ENCODE measurements at places on chromosomes 7 and 10. TPM values are rescaled to one million over a fixed set of nuclear protein-coding genes. Genes with fewer than 3 reads are reported as not detected.

MCM10 gene
- polyA plus RNA-seq: 13.2 TPM

DNA sequence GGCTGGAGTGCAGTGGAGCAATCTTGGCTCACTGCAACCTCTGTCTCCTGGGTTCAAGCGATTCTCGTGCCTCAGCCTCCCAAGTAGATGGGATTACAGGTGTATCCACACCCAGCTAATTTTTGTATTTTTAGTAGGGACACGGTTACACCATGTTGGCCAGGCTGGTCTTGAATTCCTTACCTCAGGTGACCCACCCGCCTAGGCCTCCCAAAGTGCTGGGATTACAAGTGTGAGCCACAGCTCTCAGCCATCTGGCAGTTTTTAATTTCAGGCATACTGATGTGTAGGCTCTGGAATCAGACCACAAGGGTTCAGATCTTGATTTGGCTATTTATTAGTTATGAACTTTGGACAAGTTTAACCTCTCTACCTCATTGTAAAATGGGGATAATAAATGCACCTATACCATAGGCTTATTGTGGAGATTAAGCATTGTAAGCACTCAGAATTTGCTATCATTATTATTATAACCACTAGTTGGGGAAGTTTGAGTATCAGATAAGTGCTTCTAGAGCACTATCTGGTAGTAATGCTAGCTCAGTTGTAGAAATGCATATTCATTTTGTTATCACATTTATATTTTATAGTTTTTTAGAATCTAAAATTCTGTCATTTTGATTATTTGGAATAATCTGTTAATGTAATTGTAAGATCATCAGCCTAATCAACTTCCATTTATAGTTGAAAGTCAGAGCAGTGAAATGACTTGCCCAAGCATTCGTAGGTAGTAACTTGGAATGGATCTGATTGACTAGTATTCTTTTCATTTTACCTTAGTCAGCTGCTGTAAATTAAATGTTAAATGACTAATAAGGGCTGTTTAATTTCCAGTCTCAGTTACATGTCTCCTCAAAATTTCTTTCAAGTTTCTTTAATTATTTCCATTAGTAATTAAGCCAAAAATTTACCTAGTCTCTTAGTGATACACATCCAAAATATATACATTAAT is 22.5 kb downstream of the KMT2E start:
- no peak for DNase-seq

DNA sequence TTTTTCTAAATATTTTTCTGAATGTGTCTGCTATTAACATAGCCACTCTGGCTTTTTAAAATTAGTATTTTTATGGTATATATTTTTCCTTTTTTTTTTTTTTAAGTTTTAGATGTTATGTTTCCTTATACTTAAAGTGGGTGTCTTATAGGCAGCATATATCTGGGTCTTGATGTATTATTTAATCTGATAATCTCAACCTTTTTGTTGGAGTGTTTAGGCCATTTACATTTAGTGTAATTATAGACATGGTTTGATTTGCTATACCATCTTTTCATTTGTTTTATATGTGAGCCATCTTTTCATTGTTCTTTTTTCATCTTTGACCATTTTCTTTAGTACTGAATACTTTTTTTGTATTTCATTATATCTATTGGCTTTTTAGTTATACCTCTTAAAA is 45.0 kb downstream of the TRUB1 start:
- no peak for DNase-seq

- DNase-seq: no peak
Observed at GRCh38 chr10:123807444-123808035, 84.1 kb downstream of the CPXM2 start.

BAG3 gene
- 43.5 TPM for polyA plus RNA-seq

- DNase-seq: peak; percentile 20
Observed at GRCh38 chr7:87328281-87328680, 17.2 kb upstream of the CROT start.

DNA sequence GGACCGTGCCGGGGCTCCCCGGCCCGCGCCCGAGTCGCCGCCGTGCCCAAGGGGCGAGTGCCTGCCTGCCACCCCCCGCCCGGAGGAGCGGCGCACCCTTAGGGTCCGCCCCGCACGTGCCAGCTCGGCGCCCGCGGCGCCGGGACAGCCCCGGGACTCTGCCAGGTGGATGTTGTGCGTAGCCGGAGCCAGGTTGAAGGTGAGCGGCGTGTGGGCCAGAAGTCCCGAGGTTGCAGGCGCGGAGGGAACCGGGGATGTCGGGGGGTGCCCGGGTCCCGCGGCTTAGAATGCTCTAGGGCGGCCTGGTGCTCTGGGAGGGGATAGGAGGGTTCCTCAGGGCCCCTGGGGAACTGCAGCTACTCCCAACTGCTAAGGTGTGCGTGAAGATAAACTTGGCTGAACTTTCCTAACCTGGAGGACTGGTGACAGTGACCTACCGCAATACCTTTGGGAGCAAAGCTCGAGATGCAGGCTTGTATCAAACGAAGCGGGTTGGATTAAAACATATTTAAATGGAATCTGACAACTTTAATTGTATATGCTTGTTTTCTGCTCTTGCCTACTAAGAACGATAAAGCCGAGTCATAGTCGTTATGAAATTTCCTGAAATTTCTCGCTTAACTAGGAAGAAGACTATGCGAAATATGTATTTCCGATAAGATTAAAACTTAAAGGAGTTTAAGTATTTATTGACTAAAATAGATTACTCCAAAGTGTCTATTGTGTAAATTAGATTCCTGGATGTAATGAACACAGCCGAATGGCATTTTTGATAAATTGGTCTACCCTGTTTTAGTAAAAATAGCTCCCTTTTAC is at the start of gene CUX1:
Gene CUX1 (plus strand): TSS at position 156 of the 816 bp plus-strand sequence. CDS start 14 bp downstream, at position 170.
- no peak for DNase-seq

GRCh38 chr10:2019803-2020202 is 282.5 kb upstream of the ADARB2 start:
- no peak for DNase-seq

GRCh38 chr10:87504307-87504639 is 420 bp upstream of the MINPP1 start:
- no peak for DNase-seq

- DNase-seq: no peak
Observed at GRCh38 chr7:67478066-67478465, 481.4 kb downstream of the TYW1 start.

- no peak for DNase-seq
Observed at GRCh38 chr7:138491612-138492386, 31.7 kb downstream of the TRIM24 start.

- no peak for DNase-seq
Observed at GRCh38 chr10:70321897-70322890, 38.4 kb upstream of the NPFFR1 start.

DNA sequence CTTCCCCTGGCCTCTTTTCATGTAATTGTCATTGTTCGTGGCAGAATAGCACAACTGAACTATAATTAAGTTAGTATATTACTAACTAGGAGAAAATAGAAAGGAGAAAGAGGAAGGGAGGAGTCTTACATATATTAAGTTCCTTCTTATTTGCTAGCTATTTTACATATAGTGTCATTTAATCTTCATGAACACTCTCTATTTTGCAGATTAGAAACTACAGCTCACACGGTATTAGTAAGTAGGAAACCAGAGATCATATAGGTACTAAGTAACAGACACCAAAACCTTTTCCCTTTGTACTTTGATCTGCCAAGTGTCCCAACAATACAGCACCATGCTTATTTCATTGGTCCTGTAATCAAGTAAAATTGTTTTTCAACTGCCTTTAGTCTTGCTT is 202.4 kb upstream of the HPS1 start:
- no peak for DNase-seq

GRCh38 chr7:75815418-75816064 is 1.9 kb upstream of the CCL24 start:
- no peak for DNase-seq

NXPH1 gene
- polyA plus RNA-seq: not detected

CALHM3 gene
- not detected for polyA plus RNA-seq

- peak; percentile 93 for DNase-seq
Observed at GRCh38 chr10:75111365-75111906, at the start of gene SAMD8. SAMD8 (plus strand) TSS chr10:75111656; CDS start chr10:75150529, 38,873 bp downstream.

ASAH2 gene
- 0.45 TPM for polyA plus RNA-seq

DNA sequence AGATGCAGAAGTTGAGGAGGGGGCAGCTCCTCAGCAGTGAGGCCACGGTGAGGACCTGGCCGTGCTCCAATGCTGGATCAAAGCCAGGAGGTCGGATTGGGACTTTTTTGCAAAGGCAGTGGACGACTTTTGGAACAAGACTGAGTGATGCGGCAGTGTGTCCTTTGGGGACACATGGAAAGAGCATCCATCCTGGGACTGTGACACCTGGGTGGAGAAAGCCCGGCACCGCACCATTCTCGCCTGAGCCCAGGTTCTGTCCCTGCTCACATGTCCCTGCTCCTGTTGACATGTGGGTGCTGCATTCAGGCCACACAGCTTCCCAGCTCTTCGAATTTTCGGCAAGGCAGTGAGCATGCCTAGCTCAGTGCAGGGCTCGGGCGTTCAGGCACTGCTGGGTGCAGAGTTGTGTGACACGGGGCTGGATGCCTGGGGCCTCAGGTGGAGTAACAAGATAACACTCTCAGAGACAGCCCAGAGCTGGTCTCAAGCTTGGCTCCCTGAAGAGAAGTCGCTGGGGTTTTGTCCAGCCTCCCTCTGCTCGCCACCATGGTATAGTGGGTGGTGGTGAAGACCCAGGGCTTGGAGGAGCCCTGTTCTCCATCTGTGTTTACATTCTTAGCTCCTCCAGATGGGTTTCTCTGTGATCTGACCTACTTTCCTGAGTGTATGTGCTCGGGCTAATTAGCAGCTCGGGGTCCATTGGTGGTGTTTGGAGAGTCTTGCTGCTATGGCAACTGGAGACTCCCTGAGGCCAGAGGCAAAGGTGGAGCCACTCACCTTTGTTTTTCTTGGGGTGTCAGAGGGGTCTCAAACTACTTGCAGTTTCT is 111.7 kb upstream of the BTBD16 start:
- DNase-seq: no peak

OPALIN gene
- not detected for polyA plus RNA-seq

DNA sequence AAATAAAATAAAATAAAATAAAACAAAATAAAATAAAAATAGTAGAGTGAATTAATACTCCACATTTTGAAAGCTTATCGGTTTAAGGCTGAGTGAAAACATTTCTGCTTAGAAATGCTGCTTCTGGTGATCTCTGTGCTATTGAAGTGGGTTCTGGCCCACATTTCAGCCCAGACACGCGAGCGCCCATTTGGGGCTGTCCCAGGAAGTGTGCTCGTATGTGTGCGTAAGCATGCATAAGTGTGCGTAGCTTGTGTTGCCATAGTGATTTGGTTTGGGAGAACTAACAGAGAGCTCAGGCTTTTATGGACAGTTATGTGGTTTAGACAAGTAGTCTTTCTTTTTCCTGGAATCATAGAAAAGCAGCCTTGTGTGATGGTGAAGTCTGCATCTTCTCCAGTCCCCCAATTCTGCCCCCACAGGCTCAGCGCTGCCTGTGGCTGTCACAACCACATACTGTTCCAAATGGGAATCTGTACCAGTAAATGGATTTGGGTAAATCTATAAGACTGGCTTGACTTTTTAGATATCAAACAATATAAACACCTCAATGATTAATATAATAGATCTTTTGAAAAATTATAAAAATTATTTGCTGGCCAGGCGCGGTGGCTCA is 29.8 kb upstream of the PURB start:
- no peak for DNase-seq

DNA sequence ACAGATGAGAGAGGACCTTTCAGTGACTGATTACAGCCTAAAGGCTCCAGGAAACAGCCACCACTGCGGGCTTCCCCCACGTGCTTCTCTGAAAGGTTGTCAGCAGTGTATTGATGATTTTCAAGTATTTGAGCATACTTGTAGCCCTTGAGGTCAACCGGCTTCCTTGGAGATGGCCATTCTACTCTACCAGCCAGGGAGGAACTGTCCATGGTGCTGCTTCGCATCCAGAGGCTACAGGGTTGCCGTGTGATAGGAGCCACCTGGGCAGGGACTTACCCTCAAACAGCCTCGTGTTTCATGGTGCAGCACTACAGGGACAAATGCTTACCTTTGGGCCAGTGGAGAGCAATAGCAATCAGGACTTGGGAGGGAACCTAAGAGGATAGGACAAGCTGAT is 179.5 kb downstream of the DPP6 start:
- no peak for DNase-seq

DNA sequence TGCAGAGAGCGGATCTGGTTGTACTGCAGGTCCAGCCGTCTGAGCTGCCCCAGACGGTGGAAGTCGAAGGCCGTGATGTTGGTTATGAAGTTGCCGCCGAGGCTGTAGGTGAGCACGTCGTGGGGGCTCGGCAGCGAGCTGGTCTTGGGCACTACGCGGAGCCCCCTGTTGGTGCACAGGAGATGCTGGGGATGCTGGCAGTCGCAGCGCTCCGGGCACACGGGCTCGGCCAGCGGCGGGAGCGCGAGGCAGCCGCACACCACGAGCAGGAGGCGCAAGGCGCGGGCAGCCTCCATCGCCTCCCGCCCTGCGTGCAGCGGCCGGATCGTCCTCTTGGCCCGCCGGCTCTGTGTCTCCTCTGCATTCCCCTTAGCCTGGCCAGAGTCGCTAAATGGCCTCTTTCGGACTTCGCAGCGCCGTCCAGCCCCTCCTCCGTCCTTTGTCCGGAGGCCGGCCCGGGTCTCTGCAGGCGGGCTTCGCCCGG is 337 bp downstream of the TRIL start:
- no peak for DNase-seq

DNA sequence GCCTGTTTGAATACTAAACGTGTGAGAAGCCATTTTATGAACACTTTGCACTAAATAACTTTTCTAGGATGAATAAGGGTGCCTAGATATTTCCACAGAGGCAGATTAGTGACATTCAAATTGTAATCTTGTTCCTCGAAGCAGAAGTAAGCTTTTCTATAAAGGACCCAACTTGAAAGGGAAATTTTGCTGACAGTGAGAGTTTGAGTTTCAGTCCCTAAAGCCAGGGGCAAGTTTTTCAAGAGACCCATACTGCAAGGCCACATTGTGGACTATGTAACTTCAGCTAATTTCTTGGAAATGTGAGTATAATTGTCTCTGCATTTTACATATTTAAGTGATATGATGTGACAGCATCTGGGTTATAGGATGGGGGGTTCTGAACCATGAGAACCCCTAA is 387.2 kb upstream of the ETV1 start:
- DNase-seq: no peak

DNA sequence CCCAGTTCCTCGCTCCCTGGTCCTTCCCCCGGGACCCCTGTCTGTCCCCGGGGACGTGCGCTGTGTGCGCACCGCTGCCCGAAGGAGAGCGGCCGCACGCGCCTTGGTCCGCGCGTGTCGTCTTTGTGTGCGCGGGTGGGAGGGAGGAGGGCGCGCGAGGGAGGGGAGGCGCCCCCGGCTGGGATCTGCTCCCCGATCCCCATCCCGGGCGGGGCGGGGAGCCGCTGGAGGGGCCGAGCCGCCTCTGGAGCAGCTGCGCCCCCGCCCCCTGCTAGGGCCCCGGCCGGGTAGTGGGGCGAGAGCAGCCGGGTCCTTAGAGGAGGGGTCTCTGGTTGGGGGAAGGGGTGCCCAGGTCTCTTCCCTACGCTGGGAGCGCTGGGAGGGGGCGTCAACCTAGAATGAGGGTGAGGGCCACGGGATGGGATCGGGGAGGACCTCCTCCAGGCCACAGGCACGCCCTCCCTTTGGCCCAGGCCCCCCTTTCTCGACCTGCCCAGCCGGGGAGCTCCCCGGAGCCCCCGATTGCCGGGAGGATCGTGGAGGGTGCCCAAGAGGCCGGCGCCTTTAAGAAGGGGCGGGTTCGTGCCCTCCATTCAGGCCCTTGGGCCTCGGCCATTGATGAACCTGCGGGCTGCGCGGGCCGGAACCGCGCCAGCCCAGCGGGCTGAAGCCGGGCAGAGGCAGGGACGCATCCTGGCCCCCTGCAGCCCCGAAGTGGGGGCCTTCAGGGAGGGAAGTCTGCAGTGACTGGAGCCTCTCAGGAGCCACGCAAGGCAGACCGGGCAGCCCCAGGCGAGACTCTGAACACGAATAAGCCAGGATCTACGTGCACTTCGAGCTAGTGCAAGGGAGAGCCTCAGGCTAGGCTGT is 678 bp downstream of the SH2B2 start:
- DNase-seq: peak; percentile 11

- DNase-seq: no peak
Observed at GRCh38 chr7:143938379-143939243, 3.6 kb downstream of the OR2F2 start.

Data from mammary epithelial cell (primary cell).